ENCODE measurements at places on chromosomes 5 and 9.

DNA sequence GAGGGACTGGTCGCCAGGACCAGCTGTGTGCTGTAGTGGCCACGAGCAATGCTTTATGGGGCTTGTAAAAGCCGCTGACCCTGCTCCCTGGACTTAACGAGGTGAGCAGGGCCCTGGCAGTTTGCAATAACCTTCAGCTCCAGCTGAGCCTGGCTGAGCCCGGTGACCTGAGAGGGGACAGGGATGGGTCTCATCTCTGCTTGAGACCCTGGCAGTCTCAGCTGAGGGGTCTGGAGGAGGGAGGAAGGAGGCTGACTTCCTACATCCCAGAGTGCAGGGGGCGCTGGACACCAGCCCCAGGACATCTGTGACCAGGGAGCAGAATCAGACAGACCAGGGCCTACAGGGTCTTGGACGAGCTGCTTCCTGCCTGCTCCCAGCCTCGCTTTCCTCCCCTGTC lies 277.5 kb upstream of the MVB12B start:
- no peak for DNase-seq

GRCh38 chr9:4324513-4324912 lies 24.6 kb upstream of the GLIS3 start:
- DNase-seq = no peak

DNA sequence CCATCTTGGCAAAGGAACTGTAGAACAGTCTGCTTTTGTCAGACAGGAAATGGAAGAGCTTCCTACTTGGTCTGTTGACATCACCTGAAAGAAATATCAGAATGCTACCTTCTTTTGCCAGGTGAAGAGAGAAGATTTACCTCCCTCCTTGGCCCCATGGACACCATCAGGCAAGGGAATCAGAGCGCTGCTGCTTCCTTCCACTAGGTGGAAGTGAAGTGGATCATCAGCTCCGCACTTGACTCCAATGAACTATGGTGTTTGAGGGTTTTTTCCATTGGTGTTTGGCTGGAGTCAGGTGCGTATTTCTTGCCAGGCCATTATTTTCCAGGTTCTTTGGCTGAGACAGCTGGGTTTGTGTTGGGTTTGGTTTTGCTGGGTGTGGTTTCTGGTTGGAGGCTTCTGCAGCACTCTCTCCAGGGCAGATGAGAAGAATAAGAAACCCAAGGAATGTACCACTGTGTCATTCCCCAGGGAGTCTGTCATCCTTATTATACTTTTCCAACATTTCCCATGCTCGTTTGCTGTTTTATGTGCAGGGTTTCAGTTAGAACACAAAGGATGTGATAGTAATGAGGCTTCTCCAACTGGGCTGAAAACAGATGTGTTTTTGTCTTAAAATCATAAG lies 12.4 kb downstream of the SPATA31E1 start:
- no peak for DNase-seq

GRCh38 chr9:132150256-132150655 lies 11.6 kb upstream of the NTNG2 start:
- DNase-seq = no peak

DNA sequence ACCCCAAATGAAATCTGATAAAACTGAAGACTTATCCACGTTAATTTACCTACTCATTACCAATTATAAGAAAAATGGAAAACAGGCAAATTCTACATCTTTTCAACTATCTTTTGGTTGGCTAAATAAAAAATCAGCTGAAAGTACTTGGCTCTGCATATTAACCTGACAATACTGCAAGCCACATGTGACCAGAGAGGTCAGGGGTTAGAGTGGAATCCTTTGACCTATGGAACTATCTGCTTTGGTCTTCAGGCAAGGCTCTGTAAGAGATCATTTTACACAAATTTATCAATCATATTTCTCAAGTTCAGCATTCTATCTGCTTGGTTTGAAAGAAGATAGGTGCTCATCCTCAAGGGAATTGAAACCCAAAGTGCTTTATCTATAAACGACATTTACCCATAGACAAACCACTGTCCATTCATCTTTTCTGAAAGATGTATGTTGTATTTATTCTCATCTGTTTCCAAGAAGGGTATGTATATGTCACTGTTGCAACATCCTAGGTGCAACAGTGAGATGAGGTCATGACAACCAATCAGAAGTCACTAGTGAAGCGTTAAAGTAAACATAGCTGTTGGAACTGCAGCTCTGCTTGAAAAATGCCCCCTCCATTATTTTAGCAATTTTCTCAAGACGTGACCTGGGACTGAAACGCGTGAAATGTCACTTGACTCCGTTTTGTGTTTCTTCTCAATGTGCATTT lies 144.9 kb upstream of the POU5F2 start:
- no peak for DNase-seq

- DNase-seq = no peak
These were observed 233.8 kb downstream of the GADD45G start for GRCh38 chr9:89838621-89839020.

DNA sequence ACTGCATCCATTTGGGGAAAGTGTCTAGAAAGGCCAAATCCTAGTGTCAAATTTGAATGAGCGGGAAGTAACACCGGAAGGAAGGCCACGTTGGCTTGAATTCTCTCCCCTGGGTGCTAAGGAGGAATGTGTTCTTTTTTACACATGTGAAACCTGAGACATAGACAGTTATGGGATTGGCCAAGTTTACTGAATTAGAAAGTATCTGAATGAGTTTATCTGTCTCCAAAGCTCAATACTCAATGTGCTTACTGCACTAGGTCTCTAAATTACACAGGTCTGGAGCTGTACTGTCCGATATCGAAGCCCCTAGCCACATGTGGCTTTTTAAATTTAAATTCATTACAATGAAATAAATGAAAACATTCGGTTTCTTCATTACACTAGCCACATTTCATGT lies 6.0 kb downstream of the DMRT1 start:
- no peak for DNase-seq

DNA sequence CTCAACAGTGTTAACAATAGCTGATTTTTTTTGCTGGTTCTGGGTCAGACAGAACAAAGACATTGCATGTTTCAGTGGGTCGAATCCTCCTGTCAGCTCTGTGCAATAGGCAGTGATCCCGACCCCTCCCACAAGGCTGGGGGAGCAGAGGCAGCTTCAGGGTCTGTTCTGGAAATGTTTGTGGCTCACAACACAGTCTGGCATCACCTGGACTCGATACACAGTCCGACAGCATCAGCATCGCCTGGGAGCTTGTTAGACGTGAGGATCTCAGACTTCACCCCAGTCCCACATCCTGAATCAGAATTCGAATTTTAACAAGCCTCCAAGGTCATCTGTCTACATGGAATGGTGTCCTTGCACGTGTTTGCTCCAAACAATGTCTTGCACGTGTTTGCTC lies 384.7 kb downstream of the IRX2 start:
- no peak for DNase-seq

DNA sequence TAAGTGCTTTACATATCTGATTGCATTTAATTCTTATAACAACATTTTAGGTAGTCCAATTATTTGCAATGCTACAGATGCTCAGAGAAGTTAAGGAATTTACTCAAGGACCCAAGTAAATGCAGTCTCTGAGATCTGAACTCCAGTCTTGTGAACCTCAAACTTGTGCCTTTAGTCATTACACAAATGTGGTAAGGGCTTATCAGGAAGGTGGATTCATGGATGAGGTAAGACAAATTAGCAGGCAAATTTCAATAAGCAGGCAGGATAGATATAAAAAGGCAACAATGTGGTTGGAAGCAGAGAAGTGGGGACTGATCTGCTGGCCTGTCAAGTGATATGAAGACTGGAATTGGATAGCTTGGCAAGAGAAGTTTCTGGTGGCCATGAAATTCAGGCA lies 29.5 kb downstream of the HMHB1 start:
- DNase-seq = no peak

- no peak for DNase-seq
These were observed 37.9 kb downstream of the ERGIC1 start for GRCh38 chr5:172871982-172872381.

- no peak for DNase-seq
These were observed 233.1 kb upstream of the MSX2 start for GRCh38 chr5:174491265-174491664.

DNA sequence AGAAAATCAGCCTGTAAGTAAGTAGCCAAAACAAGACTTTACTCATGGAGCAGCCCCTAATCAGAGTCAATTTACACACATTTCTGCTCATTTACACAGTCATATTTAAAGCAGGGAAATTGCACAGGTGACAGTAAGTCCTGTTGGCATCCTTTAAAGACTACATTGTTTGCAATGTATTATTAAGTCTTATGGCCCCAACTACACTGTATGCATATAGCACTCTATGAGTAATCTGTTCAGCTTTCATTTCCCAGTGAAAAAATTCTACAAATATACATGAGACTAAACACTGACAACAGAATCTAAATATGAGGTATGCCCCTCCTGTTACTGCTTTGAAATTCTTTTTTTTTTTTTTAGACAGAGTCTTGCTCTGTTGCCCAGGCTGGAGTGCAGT lies 19.7 kb downstream of the PPP6C start:
- no peak for DNase-seq

- no peak for DNase-seq
These were observed 1338.6 kb upstream of the ACO1 start for GRCh38 chr9:31045810-31046209.

DNA sequence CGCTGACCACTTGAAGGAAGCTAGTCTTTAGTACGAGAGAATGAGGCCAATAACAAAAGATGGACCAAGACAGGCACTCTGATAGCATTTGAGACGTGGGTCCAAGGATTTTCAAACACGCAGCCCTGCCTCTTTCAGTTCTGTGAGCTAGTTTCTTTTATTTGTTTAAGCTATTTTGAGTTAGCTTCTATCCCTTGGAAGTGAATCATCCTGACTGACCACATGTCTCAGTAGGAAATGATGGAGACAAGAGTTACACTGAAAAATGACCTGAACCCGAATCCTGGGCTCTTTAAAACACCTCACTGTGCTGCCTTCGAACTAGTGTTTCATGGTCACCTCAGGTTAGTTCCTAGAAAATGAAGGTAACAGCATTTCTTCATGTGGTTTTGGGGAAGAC lies 9.9 kb downstream of the TEK start:
- DNase-seq = no peak

- no peak for DNase-seq
These were observed 275.8 kb upstream of the ADRA1B start for GRCh38 chr5:159640446-159640845.

GRCh38 chr9:108278341-108278740 lies 577.4 kb downstream of the ACTL7B start:
- DNase-seq = no peak

DNA sequence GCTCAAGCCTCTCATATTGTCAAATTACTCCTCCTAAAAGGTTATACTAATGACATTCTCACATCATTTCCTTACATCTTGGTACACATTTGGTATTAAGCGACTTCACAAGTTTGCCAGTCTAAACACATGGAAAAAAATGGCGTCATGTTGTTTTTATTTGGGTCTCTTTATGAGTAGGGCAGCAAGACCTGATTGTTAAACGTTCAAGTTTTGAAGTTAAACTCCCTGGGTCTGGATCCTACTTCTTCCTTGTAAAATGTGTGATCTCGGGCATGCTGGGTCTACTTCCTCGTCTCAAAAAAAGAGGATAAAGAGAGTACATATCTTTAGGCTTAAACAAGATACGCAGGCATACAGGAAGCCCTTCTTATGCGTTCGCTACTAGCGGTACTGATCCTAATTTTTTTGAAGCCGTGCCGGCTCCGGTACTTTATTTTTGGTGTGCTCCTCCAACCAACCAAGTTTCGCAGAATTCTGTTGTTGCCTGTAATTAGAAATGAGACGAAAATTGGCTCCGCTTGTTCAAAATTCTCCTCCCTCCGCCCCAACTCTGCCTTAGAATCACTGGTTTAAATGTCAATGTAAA lies 596 bp upstream of the CDC37L1 start:
- DNase-seq = no peak

- no peak for DNase-seq
These were observed 69.8 kb upstream of the SLC1A3 start for GRCh38 chr5:36536616-36537005.

DNA sequence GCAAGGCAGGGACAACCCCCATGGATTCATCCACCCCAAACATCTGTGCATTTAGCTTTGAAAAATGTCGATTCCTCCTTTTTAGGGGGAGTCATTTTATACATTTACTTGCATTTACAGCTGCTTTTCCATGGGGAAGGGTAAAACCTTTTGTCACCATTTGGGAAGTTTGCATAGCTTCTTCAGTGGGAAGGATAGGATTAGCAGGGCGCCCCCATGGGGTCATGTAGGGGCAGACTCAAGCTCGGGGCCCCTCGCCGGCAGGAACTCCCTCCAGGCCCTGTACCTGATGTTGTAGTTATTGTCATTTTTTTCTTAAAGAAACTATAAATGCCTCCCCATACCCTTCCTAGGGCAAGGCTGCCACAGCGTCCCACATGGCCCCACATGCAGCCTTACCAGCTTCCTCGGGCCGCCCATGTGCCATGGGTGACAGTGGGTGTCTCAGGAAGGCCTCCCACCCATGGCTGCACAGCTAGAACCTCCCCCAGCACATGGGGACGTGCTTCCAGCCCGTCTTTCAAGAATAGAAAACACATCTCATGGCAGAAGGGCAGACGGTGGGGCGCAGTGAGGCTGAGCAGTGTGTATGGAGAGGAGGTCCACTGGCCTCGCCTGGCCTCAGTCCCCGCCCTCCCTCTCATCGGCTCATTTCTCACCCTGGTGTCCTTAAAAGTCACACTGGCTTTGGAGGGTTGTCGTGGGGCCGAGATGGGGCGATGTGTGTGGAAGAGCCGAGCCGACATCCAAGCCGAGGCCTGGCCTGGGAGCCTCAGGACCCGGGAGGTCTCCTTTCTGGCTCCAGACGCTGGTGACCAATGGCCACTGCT lies 76.1 kb upstream of the OTULINL start:
- no peak for DNase-seq

GRCh38 chr9:122261469-122261881 lies 3.2 kb downstream of the RBM18 start:
- no peak for DNase-seq

DNA sequence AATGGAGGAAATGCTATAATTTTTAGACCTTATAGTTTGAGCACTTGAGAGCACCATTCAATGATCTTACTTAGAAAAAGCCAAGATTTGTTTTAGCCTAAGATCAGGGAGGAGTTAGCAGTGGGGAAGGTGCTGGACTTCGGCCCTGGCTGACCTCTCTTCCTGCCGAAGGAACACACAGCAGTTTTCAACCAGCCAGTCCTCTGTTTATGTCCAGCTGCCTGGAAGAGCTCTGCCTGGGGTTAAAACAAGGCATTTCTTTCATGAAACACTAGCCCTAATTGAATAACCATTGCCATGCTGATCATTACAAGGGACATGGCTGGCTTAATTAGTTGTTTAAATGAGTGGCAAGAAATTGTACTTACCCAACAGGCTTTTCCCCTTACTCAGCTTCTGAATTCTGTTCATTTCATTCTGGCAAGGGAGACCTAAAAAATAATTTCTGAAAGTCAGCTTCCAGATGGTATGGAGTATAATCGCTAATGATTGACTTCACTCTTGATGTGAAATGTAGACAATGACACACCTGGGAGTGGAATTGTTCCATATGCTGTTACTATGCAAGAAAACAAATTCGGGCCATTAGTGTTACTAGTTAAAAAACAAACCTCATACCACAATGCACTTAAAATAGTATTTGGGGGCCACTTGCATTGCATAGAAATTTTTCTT lies 514.2 kb downstream of the SPOCK1 start:
- no peak for DNase-seq

GRCh38 chr5:159965031-159965837 lies 43.7 kb upstream of the TTC1 start:
- DNase-seq = no peak

GRCh38 chr9:113658545-113658895 lies 195.0 kb downstream of the RGS3 start:
- DNase-seq = no peak

GRCh38 chr9:70111042-70111602 lies 67.5 kb downstream of the MAMDC2 start:
- peak; percentile 21 for DNase-seq

- DNase-seq = no peak
These were observed 9.9 kb downstream of the TXNDC8 start for GRCh38 chr9:110327716-110328115.

Data from T-helper 2 cell treated with Interferon-gamma antibody and Interleukin-4, amounts not matched to agents 5 μg/mL and 100 μg/mL, for 36 hours (primary cell).